ENCODE measurements at places on chromosomes 1 and 21. TPM values are rescaled to one million over a fixed set of nuclear protein-coding genes. Genes with fewer than 3 reads are reported as not detected.

MR1 gene
- 2.3 TPM for total RNA-seq

IGSF5 gene
- total RNA-seq: not detected

KCNJ9 gene
- total RNA-seq: not detected

TFF1 gene
- total RNA-seq: not detected

ERICH3 gene
- total RNA-seq: not detected

STRIP1 gene
- total RNA-seq: 46.4 TPM

GPX7 gene
- 20.8 TPM for total RNA-seq

SIM2 gene
- under 0.01 TPM for total RNA-seq

CD164L2 gene
- not detected for total RNA-seq

OR2T27 gene
- total RNA-seq: not detected

PGLYRP4 gene
- total RNA-seq: not detected

KRTAP7-1 gene
- total RNA-seq: not detected

TUFT1 gene
- 5.9 TPM for total RNA-seq

All from vein endothelial cell (primary cell).